ENCODE measurements at places on chromosomes 5 and 9.

- DNase-seq, result no peak
These were observed 222.0 kb upstream of the TRIM32 start for GRCh38 chr9:116464987-116465571.

DNA sequence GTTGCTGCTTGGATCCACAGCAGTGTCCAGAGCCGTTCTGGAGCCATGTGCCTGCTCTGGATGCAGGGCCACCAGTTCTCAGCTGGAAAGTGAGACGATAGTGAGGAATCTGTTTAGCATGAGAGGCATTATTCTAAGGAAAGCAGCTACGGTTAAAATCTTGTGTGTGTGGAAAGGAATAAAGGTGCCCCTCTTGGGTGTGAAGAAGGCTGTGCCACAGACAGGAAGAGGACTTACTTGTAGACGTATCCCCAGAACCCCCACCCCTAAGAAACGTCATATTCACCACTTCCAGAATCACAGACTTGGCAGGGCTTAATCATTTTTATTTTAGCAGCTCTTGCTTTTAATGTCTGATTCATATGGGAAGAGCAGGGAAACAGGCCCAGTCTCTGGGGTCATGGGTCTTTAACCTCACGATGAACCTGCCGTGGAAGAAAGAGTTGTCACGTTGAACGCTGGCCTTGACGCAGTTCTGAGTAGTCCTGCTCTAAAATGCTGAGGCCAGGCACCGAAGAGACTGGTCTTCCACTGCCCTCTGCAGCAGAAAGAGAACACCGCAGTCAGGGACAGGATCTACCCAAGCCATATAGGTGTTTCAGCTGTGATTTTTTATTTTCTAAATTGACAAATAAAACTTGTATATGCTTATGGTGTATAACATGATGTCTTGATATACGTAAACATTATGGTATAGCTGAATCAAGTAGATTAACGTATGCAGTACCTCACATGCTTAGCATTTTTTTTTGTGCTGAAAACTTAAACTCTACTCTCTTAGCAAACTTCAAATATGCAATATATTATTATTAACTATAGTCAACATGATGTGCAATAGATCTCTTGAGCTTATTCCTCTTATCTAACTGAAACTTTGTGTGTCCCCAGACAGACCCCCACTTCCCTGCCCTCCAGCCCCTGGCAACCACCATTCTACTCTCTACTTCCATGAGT, 38.8 kb downstream of the CARTPT start:
- DNase-seq, result peak; percentile 61

DNA sequence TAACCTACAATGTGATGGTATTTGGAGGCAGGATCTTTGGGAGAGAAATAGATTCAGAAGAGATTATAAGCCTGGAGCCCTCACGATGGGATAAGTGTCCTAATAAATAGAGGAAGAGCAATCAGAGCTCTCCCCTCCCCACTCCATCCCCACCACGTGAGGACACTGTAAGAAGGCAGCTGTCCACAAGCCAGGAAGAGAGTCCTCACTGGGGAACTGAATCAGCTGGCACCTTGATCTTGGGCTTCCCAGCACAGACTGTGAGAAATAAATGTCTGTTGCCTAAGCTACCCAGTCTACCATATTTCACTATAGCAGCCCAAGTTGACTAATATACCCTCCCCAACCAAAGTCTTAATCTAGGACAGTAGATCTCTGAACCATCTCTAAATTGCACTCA, 118.1 kb downstream of the SUSD1 start:
- DNase-seq, result no peak

- DNase-seq, result no peak
These were observed 98.1 kb downstream of the KDM4C start for GRCh38 chr9:6855860-6856259.

DNA sequence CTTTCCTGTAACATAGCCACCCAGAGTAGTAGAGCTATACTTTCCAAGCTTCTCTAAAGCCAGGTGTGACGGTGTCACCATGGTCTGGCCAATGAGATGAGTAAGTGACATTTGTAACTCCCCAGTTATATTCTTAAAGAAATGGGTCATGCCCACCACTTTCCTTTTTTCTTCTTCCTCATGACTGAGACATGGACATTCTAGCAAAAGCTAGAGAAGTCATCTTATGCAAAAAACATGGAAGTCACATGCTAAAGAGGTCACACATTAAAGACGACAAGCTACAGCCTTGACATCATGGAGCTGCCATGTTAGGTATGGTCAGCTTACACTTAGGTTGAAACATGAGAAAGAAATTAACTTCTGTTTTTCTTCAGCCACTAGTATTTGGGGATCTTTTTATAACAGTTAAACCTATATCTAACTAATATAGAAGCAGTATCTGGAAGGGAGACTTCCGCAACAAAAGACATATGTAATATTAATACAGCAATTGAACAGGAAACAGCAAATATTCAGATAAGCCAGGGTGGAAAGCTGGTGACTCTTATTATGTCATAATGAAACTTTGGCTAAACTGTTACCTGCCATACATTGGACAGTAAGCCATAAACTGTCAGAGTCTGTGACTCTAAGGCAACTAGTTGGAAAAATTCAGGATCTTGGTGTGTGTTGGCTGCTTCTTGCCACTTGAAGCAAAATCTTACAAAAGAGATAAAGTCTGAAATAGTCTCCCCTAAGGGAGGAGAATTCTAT, 54.7 kb upstream of the SNX2 start:
- DNase-seq, result no peak

DNA sequence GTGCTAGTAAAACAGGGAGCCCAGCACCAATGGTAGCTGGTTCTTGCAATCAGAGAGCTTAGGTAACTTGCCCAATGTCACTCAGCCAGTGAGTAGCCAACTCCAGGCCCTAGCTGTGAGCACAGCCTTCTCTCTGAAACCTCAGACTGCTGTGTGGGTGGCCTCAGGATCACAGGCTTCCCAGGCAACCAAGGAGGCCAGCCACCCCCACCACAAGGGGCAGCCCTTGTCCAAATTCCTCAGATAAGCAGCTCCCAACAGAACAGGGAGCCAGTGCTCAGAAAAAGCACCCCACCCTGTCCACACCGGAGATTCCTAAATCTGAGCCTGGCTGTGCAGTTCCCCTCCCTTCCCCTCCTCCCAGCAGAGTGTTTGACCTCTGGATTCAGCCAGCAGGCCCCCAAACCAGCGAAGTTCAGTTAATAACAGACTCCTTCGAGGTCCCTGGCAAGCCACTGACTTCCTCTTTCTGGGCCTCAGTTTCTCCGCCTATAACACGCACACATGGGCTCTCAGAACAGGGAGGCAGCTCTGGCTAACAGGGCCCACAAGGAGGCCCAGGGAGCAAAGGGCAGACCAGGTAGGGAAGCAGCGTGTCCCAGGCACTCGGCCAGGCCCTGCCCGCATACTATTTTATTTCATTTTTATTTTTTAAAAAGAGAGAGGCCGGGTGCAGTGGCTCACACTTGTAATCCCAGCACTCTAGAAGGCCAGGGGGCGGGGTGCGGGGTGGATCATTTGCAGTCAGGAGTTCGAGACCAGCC, 2.7 kb downstream of the EEIG1 start:
- peak; percentile 53 for DNase-seq

GRCh38 chr5:128662997-128663396, 125.0 kb upstream of the FBN2 start:
- DNase-seq, result no peak

DNA sequence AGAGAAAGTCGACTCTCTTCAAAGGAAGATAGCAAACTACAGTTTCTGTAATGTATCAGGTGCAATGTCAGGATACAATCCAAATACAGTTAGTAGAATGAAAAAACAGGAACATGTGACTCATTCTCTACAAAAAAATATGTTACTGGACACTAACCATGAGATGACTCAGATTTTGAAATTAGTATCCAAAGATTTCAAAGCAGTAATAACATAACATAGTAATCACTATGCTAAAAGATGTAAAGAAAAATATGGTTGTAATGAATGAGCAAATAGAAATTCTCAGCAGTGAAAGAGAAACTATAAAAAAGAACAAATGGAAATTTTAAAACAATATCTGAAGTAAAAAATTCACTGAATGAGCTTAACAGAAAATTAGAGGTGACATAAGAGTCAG, 42.3 kb downstream of the SHOC1 start:
- DNase-seq, result no peak

DNA sequence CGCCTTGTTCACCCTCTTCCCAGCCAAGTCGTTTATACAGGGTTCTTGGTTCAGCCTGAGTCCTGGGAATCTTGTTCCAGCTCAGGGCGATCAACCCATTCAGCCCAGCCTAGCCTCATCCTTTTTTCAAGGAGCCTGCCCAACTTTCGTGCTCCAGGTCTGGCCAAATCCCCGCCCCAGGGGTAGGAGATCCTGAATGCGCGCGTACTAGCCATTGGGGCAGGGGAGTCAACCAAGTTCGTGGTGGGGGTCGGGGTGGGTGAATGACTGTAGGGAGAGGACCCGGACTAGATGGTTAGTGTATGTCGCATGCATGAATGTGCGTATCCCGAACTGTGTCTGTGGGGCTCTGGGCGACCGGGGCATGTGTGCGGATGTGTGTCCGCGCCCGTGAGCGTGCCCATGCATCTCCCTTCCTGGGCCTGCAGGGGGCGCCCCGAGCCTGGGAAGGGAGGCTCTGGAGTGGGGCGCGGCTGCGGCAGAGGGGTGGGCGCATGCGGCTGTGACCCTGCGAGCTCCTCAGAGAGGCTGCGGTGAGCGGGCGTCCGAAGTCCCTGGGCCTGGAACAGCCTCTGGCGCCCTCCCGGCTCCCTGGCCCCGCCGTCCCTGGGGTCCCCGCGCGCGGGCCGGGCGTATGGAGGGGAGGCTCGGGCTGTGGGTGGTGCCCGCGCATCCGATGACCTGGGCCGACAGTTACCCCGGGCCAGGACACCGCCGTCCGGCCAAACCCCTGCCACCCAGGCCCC, 8.7 kb downstream of the CCL21 start:
- peak; percentile 85 for DNase-seq

DNA sequence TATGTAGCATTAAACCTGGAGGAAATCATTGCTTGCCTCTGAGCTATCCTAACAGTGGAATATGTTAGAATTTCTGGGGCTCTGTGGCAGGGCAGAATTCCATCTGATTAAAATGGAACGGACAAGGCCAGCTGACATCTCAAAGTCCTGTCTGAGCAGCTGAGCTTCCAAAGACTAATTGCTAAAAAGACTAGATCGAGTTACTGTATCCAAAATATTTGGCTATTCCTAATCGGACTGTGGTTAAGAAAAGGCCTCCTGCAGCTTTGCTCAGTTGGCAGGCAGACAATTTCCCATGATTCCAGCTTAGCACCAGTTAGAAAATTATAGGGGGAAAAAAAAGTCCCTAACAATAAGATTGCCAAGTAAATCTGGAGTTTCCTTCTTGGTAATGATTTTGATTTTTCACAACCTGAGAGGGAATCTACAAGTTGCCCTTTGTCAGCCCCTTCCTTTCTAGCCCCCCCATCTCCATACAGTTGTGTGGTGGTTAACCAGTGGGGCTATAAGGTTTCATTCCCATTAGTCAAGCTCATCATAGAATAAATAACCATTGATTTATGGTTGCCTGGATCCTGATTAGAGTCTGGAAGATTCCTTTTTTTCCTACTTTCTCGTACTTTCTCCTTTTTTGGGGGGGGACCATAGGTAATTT, 26.4 kb downstream of the PTGR1 start:
- no peak for DNase-seq

GRCh38 chr5:91957666-91958065, 574.5 kb upstream of the ARRDC3 start:
- DNase-seq, result no peak

DNA sequence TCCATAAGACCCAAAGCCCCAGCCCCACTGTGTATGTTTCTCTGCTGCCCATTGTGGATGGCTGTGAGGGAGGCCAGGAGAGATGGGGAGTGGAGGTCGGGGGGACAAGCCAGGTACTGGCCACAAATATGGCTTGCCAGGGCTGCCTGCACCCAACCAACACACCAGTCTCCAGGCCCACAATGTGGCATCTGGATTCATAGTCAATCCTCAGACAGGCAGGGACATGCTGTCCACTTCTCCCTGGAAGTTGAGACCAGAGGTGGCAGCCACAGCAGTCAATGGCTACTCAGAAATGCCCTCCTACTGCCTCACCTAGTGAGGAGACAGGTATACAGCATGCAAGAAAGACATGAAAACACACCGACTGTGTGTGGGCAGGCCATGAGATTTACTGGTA, 61.2 kb upstream of the SLC25A51 start:
- no peak for DNase-seq

- no peak for DNase-seq
These were observed 283.7 kb downstream of the CSNK1G3 start for GRCh38 chr5:123795688-123796087.

GRCh38 chr5:132883261-132883834, 9.9 kb downstream of the LEAP2 start:
- DNase-seq, result no peak

GRCh38 chr5:130102375-130102774, 198.1 kb downstream of the CHSY3 start:
- no peak for DNase-seq

DNA sequence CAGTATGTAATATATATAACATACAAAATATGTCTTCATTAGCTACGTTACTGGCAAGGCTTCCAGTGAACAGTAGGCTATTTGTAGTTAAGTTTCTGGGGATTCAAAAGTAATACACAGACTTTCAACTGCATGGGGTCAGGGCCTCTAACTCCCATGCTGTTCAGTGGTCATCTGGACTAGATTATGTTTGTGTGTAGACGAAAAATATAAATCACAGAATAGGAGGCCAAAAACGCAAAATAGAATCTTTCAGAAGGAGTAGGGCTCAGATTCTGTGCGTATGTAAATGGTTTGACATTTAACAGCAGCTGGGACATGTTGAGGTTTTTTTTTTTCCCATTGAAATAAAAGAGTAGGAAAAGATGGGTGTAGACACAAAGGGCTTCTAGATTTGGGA, 1048.7 kb upstream of the WWC1 start:
- no peak for DNase-seq

DNA sequence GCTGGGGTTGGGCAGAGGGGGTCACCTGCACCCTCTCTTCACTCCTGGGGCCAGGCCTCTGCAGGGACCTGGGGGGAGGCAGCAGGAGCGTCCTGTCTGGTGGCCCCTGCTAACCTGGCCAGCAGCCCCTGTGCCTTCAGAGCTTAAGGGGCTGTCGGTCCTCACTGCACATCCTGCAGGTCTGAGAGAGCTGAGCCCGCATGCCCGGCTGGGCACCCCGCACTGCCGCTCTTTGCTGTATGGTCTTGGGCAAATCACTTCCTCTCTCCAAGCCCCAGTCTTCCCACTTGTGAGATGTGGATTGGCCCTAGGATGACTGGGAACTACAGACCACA, 7.9 kb downstream of the FLT4 start:
- DNase-seq, result peak; percentile 36

DNA sequence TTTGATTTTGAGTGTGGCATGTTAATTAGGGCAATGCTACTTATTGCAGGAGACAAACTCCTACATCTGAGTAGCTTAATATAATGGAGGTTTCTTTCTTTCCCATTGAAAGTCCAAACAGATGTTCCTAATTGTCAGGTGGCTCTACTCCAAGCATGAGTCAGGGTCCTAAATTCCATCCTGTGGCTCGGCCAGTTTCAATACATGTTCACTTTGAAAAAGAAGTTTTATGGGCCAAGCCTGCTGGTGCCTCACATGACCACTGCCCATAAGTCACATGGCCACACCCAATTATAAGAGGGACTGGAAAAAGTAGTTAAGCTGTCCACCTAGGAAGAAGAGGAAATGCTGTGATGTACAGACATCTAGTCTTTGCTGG, 170.4 kb downstream of the ARRDC3 start:
- peak; percentile 61 for DNase-seq

Measured in right forelimb (tissue), 1 donor.